ENCODE measurements at places on chromosomes 12 and 14.
A peak's percentile ranks its signal among the peaks of the same experiment; 100 is the strongest.

DNA sequence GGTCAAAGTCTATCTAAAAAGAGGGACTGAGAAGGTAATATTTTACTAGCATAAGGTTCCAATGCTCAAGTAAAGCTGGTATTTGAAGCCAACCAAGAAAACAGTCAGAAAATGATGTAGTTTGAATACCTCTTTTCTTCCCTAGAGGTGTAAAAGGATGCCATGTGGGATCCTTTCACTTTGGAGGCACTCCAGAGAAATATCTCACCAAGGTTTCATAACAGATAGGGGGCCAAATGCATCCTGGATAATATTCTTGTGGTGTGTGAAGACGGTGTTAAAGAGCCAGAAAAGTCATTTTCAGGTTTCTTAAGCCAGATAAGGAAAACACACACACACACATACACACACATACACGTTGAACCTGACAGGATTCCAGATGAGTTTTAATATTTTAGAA, 136.1 kb upstream of the PRKD1 start:
- no peak for DNase-seq

GRCh38 chr12:47870175-47870781, 34.5 kb downstream of the VDR start:
- no peak for DNase-seq

GRCh38 chr12:83676781-83677295, 990.1 kb downstream of the TMTC2 start:
- DNase-seq, result no peak

DNA sequence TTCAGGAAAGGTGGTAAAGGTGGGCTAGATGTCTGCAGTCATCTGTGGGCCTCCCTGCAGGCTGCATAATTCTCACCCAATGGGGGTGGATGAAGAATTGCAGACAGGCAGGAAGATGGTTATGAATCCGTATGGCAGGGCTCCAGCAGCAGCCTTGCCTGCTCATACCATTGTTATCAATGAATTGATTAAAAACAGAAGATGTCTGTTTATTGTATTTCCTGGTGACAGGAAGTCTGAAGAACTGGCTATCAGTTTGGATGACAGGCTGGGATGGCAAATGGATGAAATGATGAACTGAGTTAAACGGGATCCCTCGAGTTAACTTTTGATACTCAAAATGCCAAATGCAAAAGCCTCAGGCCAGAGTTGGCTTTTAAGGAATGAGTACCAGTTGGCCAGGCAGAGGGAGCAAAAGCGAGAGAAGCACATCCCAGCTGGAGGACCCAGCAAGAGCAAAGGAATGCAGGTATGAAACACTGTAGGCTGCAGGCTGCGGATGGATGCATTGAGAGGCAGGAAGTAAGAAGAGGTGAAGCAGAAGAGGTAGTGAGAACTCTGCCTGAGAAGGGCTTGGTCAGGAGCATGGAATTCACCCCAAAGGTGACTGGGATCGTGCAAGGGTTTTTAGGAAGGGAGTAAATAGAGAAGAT, 550.0 kb upstream of the TBX3 start:
- DNase-seq, result no peak

DNA sequence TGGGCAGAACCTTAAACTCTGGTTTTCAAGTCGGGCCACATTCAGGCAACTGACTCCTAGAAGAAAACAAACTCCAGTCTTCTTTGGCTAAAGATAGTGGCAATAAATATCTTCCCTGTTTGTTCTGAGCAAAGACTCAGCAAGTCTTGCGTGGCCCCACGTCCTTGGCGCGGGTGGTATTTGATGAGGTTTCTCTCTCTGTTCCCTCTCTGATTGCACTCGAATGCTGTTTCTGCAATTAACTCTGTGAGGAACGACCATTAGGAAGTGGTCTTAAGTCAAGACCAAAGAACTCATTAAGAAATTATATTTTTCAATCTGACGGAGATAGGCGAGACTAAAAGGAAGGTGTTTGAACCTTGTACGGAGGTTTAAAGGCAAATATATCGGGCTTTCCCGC, 177.6 kb downstream of the TMEM132C start:
- no peak for DNase-seq

- DNase-seq, result no peak
These were observed 33.3 kb upstream of the UBC start for GRCh38 chr12:124947561-124948398.

- no peak for DNase-seq
These were observed 239 bp downstream of the ZFP36L1 start for GRCh38 chr14:68792678-68792978.

DNA sequence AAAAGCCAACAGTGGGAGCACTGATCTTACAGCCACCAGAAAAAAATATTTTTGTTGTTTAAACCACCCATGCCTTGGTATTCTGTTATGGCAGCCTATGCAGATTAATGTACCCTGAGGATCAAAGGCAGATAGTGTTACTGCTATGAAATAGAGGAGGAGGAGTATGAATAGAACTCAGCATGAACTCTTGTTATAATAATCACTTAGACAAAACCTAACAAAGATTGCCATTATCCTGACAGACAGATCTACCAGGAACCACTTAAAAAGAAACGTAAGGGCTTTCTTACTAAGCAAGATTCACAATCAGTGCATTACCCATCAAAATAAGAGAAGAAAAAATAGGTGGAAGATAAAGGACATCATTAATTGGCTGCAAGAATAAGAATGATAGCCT, 558.3 kb downstream of the GALC start:
- DNase-seq, result no peak

DNA sequence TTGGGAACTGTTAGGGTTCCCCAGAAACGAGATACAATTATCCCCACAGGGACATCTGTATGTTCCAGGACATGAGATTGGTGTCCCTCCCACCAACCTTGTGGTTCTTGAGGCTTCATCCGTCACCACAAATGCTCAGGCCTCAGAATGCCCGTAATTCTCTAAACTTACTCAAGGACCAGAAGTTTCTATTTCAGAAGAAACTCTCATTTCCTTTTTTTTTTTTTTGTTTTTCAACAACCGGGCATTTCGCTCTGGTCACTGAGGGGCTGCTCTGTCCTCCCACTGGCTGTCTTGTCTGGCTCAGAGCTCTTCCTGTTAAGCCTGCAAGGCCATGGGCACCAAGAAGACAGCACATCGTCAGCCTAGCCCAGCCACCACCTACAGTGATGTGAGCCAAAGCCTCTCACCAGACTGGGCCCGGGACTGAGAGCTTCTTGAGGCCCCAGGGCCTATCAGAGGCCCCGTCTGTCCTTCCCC, 36.2 kb downstream of the VDR start:
- no peak for DNase-seq

GRCh38 chr12:113072136-113072535, 15.6 kb downstream of the DTX1 start:
- DNase-seq, result no peak

DNA sequence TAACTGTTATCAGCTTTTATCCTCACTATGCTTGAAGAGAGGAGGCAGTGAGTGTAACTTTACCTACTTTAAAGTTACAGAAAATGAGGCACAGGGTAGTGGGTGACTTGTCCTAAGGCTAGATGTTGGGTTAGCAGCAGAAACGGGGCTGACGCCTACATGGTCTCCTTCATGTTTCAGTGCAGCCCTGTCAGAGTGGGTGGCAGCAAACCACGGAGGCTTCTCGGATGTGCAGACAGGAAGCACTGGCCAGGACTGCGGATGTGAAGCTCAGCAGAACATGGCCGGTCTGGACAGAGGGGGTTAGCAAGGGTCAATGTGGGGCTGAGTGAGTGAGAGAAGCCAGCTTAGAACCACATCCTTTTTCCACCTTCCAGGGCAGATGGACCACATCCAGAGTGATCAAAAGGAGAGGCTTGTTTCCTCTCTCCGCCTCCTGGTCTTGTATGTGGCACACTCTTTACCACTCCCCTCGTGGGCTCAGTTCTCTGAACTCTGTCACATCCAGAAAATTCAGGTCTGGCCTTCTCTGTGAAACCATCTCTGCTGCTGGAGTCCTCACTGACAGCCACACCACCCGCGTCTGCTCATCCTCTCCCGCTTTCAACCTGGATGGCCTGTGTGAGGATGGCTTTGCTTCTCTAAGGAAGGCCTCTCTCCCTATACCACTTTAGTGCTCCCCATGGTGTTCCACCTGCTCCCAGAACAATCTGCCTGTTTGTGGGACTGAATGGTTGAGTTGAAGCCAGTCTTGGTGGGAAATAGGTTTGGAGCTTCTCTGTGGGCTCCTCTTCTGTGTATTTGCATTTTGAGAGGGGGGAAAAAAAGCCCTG, 14.1 kb downstream of the SUSD6 start:
- peak; percentile 45 for DNase-seq

DNA sequence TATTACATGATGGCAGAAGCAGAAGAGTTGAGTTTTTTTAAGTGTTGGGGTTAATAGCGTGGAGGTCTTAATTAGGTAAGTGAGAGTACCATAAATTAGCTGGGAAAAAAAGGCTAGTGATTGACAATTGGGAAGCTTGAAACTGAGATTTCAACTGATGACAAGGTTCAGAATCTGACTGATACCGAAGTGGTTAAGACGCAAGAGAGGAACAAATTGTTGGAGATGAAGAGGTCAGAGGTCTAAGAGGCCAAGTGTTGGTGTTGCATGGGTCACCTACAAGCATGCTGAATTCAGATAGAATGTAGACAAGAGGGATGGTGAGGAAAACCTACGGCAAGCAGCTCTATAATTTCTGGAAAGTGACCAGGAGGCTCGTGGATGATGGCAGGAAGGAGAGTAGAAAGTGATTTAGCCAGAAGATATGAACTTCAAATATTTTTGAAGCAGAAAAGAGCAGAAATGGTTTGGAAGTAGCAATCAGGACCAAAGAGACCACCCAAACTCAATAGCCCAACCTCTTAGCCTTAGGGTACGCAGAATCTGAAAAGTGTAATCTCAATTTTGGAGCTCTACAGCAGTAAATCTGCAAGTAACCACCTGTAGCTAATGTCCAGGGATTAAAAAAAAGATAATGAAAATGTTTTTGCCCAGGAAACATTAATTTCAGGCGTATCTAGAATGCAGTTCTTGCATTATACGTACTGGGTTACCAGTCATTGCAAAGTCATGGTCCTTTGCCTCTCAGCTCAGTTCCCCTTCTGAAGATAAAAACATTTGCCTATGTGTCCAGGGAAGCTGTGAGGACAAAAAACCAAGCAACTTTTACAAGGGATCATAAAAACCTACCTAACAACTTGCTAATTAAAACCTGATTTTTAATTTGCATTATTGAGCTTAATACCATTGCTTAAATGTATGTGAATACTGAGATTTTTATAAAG, 1.7 kb upstream of the TMPO start:
- DNase-seq, result no peak

- no peak for DNase-seq
These were observed 457.6 kb downstream of the ZFP36L1 start for GRCh38 chr14:68335312-68335711.

DNA sequence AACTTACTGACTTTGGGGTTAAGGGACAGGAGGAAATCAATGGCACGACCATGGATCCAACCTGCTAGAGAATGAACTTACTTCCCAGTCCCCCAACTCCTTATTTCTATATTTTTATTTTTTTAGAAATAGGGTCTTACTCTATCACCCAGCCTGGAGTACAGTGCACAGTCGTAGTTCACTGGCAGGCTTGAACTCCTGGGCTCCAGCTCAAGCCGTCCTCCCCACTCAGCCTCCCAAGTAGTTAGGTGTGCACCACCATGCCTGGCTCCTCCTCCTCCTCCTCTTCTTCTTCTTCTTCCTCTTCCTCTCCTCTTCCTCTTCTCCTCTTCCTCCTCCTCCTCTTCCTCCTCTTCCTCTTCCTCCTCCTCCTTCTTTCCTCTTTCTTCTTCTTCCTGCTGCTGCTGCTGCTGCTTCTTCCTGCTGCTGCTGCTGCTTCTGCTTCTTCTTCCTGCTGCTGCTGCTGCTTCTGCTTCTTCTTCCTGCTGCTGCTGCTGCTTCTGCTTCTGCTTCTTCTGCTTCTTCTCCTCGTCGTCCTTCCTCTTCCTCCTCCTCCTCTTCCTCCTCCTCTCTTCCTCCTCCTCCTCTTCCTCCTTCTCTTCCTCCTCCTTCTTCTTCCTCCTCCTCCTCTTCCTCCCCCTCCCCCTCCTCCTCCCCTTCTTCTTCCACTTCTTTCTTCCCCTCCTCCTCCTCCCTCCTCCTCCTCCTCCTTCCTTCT, 390.1 kb upstream of the RGS6 start:
- DNase-seq, result no peak

- no peak for DNase-seq
These were observed 39.7 kb downstream of the AMN start for GRCh38 chr14:102962111-102962627.

DNA sequence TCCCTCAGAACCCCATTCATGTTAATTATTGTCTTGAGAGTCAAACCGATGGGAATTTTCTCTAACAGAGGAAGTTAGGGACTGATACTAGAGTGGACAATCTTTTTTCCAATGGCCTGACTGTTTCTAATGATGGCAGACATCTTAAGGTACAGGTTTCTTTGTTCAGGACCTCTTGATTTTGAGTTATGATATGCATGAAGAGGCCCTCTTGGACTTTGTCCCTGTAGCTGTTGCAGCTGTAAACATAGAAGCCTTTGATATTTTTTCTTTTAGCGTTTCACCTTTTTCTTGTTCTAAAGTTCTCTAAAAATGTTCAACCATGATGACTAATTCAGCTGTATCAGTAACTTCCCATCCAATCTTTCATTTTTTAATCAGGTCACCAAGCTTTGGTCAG, 53.0 kb downstream of the LGR5 start:
- DNase-seq, result no peak

- no peak for DNase-seq
These were observed 234.9 kb upstream of the PLEKHG7 start for GRCh38 chr12:92467886-92468285.

- DNase-seq, result no peak
These were observed 4.5 kb downstream of the E2F7 start for GRCh38 chr12:77060883-77061240.

- DNase-seq, result no peak
These were observed 76.9 kb downstream of the PTCSC3 start for GRCh38 chr14:36099619-36100018.

GRCh38 chr14:52091928-52092327, 23.1 kb upstream of the NID2 start:
- no peak for DNase-seq

DNA sequence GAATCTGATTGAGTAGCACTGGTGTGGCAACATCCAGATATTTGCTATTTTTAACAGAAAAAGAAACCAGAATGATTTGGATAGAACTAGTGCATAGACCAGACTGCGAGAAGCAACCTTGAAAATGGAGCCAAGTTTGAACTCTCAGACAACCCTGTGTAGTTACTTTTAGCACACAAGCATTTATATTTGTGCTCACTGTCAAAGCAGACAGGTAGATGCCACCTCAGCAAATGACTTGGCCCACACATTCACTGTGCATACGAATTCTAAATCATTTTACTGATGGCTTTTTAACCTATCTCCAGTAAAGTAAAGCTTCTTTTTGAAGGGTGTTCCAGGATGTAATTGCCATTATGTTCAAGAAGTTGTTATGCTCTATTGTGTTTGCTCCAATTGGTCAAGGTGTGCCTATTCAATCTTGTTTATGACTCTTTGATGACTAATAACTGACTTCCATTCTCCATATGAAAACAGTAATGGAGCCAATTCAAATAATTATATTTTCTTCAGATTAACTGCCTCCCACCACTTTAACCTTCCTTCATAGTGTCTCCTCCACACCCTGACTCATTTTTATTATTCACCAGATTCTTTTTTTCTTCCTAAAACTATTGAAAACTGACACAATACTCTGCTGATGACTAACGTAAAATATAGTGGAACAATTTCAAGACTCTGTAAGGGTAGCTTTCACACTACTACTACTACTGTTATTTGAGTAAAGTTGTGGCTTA, 138.5 kb downstream of the CCER1 start:
- DNase-seq, result no peak

GRCh38 chr12:117025481-117026151, 73.6 kb downstream of the TESC start:
- DNase-seq, result peak; percentile 30

GRCh38 chr12:55729819-55730818, 1.3 kb upstream of the CD63 start:
- no peak for DNase-seq

Measured in activated T-cell treated with anti-CD3 and anti-CD28 coated beads for 1 hour (primary cell).